Activated CD4-positive, alpha-beta memory T cell treated with anti-CD3 and anti-CD28 coated beads for 36 hours (primary cell): ENCODE measurements at places on chromosomes 2 and 18. TPM values are rescaled to one million over a fixed set of nuclear protein-coding genes. Genes with fewer than 3 reads are reported as not detected.

DNA sequence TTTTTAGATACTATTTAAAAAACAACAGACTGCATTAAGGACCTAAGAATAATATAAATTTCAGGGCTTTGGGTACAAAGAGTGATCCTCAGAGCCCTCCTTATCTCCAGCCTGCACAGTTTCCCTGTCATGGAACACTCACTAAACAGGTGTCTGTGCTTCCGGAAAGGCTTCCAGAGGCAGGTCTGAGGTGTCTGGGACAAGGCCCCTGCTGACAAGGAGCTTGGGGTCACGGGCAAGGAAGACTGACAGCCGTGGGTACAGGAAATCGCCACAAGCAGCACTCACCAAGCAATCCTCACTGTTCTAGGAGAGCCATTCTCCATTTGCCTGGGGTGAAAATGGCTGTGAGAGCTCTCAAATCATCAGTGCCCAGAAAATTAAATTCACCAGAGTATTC, 220.3 kb upstream of the PXDN start:
- DNase-seq: no peak
- H3K4me3 ChIP-seq: no peak overlapping the region
- H3K27me3 ChIP-seq: peaks cover 4% of the 10 kb centered on the region
- no peaks in the 10 kb centered on the region for H3K4me1 ChIP-seq
- H3K36me3 ChIP-seq: no peaks in the 10 kb centered on the region

The CLEC4F gene
- not detected for total RNA-seq

GRCh38 chr2:128347701-128348539, 29.3 kb upstream of the HS6ST1 start:
- no peaks in the 10 kb centered on the region for H3K36me3 ChIP-seq
- no peak overlapping the region for H3K27ac ChIP-seq
- H3K4me3 ChIP-seq: no peak overlapping the region
- H3K27me3 ChIP-seq: peaks cover 3% of the 10 kb centered on the region
- DNase-seq: no peak

DNA sequence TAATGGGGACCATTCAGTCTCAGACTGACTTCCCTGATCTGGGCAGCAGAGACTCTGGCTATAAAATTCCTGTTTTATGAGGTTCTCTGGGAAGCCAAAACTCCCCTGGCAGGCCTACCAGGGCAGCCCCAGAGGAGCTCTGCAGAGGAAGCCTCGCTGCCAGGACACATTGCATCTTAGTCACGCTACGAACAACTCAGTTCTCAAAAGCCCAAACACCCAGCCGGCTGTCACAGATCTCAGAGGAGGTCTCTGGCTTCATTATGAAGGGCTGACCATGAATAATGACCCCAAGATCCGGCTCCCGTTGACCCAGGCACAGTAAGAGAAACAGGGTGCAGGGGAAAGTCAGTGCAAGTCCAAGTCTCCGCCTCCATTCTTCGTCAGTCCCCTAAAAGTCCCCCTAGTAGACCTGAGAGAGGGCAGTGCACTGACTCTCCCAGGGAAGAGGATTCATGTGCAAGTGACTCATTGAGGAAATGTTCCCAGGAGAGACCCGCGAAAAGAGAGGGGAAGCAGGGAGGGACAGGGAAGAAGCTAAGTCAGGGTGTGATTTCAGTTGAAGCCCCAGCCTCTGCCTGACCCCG, 212.3 kb downstream of the CYP26B1 start:
- no peaks in the 10 kb centered on the region for H3K4me1 ChIP-seq
- no peaks in the 10 kb centered on the region for H3K36me3 ChIP-seq
- no peak overlapping the region for H3K27ac ChIP-seq
- no peak overlapping the region for H3K4me3 ChIP-seq
- no peak for DNase-seq
